EH (cell line): ENCODE measurements at places on chromosomes 4 and X.

DNA sequence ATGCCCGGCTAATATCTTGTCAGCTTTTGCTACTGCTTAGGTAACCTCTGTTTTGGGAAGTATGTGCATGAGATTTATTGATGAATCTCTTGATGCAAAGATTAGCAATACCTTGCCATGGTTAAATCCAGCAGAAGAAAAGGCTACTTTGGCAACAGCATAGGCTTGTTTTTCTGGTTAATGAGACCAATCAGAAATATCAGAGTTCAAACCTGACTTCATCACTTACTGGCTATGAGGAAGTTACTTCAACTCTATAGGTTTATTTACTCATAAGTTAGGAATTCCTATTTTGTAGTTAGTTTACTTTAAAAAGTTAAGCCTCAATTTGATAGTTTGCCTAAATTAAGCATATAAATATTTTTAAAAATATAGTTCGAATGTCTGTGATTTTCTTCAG, 93.1 kb downstream of the PDLIM5 start:
- no peak for DNase-seq

DNA sequence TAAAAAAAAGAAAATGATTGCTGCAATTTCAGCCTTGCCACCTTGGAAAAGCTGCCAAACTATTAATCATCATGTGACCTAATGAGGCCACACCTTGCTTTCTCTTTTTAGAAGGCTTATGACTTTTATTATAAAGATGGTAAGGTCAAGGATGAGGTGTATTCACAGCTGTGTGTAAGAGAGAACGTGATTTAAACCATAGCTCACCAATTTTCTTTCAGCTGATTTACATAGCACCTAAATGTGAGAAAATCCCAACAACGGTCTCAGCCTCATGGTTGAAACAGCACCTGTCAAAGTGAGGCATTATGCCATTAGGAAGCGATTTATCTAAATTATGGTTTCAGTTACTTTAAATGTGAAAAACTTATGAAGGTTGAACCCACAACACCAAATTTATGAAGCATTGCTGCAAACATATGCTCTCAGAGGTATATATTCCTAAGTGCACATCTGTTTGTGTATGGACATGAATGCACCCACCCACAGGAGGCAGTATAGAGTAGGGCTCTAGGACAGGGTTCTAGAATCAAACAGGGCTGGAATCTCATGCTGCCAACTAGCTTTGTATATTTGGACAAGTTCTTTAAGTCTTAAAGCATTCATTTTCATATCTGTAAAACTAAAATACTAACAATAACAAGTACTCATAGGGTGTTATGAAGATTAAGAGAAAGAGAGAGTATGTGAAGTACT, 40.7 kb downstream of the ANXA3 start:
- no peak for DNase-seq

DNA sequence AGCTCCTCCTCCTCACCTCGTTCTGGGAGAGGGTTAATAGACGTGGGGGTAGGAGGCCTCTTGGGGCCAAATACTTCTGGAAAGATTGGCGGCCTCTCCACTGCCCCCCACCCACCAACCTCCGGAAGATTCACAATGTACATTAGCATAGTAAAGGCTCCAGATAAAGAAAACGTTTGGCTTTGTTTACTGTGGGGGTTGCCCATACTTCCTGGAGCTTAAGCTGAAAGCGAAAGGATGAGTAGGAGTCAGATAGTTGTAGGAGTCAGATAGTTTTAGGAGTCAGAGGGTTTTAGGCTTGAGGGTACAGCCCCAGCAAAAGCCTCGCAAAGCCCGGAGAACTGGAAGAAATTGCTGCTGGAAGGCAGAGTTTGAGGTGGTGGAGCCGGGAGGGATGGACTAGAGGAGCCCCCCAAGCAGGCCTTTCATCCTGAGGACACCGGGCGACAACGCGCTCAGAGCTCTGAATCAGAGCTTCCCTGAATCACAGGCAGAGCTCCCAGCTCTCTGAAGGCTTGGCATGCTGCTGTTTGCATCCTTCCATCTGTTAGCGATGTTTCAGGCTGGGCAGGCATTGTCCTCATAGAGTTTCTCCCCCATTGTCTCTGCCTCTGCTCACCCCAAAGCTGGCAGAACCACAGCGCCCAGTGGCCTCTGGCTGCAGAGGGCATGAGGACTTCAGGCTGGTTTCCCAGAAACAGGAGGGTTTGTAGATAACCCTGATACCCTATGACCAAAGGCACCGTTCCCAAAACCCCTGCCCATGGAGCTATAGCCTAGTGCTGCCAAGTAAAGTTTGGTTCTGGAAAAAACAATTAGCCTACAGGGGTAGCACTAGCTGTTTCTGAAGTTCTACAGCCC, 280.7 kb downstream of the BCOR start:
- DNase-seq, result peak; percentile 54

DNA sequence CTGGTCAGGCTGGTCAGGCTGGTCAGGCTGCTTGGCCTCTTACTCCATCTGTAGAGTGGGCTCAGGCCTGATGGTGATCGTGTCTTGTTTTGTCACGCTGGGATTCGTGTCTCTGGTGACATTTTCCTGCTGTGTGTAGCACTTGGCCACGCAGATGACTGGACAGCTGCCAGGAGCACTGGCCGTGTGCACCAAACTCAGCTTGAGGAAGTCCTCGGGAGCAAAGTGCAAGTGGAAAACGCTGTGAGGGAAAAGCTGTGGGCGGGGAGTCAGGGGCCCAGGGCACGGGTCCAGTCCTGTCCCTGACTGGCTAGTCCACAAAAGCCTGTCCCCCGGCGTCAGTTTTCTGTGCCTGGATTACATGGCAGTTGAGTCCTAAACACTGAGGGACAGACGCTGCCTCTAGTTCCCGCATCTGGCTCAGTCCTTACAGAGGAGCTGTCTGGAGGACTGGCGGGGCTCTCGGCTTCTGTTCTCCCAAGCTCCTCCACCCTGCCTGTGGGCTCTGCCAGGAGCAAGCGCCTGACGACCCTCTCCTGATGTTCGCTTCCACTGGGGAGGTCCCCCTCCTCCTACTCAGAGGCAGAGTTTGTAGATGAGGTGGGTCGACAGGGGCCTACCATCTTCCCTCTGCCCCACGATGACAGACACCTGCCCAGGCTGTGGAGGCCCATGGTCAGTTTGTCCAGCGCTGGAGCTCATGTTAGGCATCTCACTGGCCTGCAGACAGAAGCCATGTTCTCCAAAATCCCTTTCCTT, 35.9 kb upstream of the GRPEL1 start:
- no peak for DNase-seq

- DNase-seq, result no peak
Observed at GRCh38 chrX:6661736-6662135, 126.8 kb upstream of the VCX3A start.

- no peak for DNase-seq
Observed at GRCh38 chr4:100069207-100069606, 119.1 kb upstream of the H2AZ1 start.

- no peak for DNase-seq
Observed at GRCh38 chr4:81786063-81786763, 314.5 kb upstream of the RASGEF1B start.

DNA sequence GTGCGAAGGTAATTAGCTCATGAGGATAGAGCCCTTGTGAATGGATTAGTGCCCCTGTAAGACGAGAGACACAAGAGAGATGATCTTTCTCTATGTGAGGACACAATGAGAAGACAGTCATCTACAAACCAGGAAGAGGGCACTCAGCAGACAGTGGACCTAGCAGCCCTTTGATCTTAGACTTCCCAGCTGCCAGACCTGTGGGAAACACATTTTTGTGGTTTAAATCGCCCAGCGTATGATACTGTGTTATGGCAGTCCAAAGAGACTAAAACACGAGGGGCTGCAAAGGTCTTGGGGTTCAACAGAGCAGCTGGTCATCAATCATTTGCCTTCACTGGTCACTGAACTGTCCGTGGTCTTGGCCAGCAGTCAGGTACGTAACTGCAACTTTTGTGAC, 9.2 kb upstream of the SYNPO2 start:
- DNase-seq, result no peak

DNA sequence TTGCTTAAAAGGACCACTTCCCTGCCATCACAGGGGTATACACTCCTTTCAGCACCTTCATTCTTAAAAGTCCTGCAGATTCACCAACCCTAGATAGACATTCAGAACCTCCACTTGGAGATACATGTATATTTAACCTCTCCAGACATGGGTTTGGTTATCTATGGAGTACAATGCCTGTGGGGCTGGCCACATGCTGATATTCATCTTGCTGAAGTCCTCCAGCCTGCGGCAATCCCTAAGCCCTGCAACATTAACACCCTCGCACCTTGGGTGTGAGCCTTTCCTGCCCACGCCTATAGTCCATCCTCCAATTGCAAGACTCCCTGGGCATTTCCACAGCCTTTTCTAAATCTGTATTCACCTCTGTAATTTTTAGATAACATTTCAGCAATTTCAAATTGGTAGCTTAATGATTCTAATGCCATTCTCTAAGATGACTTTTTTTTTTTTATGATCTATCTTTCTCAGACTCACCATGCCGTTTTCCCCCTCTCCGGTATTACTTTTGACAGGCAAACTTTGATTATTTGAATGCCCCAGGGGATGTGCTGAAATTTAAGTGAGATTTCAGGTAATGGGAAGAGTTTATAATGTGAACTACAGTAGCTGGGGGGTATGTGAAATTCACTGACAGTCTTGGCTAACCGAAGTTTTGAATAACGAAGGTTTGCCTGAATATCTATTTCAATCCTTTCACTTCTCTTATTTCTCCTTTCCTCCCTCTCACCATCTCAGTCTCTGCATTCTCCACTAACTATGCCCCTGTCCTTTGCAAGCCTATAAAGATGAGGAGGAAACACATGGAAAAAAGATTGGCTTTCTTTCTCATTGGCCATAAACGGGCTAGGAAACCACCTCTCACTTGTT, 24.1 kb downstream of the CCDC149 start:
- DNase-seq, result no peak

DNA sequence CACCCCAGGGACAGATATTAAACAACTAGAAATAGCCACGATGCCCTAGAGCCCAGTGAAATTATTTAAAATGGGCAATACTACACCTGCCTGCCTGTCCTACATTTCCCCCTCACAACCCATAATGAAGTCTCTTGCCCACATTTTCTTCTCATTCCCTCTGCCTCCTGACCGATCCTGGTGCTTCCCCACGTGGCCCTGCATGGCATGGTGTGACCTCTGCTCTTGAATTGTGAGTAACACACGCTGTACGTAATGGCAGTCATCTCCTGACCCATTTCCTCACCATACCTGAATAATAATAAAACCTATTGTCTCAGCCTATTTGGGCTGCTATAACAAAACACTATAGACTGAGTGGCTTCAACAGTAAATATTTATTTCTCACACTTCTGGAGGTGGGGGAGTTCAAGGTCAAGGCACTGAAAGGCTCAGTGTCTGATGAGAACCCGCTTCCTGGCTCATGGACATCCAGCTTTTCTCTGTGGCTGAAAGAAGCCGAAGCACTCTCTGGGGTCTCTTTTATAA, 77.0 kb upstream of the ENPP6 start:
- no peak for DNase-seq

DNA sequence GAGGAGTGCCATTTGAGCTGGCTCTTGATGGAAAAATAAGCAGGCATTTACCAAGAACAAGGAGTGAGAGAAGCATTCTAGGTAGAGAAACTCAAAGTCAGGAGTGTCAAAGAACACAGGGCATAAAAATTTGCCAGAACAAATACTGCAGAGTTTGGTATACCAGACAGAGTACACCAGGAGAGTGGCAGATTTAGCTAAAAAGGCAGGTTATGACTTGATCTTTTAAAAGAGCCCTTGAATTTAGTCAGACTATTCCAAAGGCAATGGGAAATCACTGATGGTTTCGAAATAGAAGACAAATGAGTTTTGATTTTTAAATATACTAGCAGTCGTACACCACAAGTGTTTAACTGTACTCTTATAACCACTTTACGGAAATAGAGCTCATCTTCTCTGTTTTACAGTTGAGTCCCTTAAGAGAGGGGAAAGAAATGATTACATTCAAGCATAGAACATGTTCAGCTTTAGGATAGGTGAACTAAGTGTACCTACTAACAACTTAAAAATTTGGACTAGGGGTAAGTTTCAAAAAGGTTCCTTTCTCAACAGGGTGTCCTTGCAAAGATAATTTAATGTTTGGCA, 10.2 kb downstream of the UBE2D3 start:
- DNase-seq, result no peak

DNA sequence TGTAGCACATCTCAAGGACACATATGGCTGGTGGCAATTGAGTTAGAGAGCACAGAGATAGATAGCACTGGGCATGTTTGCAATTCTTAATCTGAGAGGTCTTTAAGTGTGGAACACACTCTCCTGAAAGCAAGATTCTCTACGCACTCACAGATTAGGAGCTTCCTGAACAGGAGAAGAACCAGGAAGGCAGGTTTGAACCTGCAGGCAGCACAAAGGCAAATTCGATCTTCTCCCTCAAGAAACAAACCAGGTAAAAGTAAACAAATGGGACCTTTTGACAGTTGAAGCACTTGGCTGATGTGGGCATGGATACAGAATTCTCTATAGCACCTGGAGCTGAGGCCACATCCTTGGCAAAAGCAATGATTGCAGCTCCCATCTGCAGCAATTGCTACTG, 24.3 kb downstream of the HS3ST1 start:
- no peak for DNase-seq

GRCh38 chrX:103556963-103557612, 28.2 kb upstream of the TCEAL4 start:
- DNase-seq, result no peak

GRCh38 chr4:188437535-188437934, 298.3 kb downstream of the TRIML1 start:
- DNase-seq, result no peak

- DNase-seq, result no peak
Observed at GRCh38 chr4:145521282-145521681, 39.6 kb downstream of the SMAD1 start.

GRCh38 chr4:188869581-188869980, 730.3 kb downstream of the TRIML1 start:
- no peak for DNase-seq

- DNase-seq, result peak; percentile 67
Observed at GRCh38 chr4:88008122-88008742, 797 bp downstream of the PKD2 start.

- DNase-seq, result no peak
Observed at GRCh38 chr4:5010984-5011383, 8.3 kb downstream of the CYTL1 start.

DNA sequence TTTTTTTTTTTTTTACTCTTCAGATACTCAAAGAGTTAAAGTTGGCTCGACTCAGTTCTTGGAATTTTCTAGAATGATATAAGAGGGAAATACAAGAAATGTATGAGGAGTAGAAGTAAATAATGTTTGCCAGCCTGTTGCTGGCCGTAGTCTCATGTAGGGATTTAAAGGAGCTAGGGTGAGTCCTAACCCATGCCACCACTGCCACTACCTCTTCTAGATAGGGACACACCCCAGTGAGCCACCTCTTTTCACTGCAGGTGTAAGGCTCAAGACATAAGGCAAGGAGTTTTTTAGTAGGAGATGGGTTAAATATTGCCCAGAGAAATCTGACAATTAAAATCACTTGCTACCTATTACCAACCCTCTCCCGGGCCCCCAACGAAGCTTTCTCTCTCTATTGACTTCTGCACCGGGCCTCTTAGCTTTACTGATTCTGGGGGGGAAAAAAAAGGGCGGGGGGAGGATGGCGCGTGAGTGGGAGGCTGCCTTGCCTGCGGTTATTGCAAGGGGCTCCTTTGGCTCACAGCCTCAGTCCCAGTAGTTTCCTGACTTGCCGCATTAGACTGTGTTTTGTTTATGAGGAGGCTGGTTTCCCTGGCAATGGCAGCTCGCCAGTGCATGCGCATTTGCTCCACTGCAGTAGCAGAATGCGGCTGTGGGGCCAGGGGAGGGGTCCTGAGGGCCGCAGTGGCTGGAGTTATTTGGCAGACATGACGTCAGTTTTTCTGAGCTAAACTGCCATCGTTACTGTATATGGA, 3.0 kb downstream of the LINC00632 start:
- peak; percentile 30 for DNase-seq
